ENCODE measurements at places on chromosomes 12 and 14.

GRCh38 chr12:91743704-91744321, 401.8 kb downstream of the BTG1 start:
- no peak for DNase-seq

- DNase-seq: no peak
Measured at GRCh38 chr14:54316652-54317051, 80.2 kb upstream of the CDKN3 start.

- DNase-seq: no peak
Measured at GRCh38 chr14:53041067-53041466, 90.2 kb upstream of the FERMT2 start.

GRCh38 chr14:20686386-20687143, 2.0 kb upstream of the ANG start:
- DNase-seq: no peak

DNA sequence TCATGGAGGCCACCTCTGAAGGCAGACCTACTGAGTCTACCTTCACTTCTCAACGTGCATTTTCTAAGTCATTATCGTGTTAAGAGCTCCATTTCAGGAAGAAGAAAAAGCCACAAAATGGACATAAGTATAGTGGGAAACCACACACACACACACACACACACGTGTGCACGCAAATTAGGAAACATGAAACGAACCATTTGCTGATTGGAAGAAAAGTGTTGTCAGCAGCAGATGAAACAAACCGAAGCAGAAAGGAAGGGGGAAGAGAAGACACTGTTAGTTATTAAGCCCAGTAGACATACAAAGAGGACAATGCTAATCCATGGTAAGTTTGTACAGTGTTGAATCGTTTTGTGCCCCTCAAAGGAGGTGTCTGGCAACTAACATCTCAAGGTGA, 9.9 kb upstream of the VPS33A start:
- DNase-seq: no peak

- peak; percentile 23 for DNase-seq
Measured at GRCh38 chr12:93572712-93573551, 457 bp downstream of the SOCS2 start.

DNA sequence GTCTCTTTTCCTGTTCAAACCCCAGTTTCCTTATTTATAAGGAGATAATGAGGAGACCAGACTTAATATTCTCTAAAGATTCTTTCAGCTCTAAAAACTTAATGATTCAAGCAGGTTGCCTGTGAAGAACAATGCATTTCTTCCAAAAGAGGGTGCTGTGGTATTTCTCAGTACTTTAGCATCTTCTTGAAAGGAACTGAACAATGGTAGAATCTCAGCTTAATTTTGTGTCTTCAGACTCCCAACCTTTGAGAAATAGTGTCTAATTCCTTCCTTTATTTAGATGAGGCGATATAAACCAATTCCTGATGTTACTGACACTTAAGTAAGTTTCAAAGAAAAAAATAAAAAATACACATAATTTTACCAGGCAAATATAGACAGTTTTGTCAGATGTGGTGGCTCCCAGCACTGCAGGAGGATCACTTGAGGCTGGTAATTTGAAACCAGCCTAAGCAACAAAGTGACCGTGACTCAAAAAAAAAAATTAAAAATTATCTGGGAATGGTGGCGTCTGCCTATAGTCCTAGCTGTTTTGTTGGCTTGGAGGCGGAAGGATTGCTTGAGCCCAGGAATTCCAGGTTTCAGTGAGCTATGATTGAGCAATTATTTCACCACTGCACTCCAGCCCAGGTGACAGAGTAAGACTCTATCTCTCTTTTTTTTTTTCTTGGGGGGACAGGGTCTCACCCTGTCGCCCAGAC, 76.9 kb upstream of the PSMA6 start:
- peak; percentile 80 for DNase-seq

DNA sequence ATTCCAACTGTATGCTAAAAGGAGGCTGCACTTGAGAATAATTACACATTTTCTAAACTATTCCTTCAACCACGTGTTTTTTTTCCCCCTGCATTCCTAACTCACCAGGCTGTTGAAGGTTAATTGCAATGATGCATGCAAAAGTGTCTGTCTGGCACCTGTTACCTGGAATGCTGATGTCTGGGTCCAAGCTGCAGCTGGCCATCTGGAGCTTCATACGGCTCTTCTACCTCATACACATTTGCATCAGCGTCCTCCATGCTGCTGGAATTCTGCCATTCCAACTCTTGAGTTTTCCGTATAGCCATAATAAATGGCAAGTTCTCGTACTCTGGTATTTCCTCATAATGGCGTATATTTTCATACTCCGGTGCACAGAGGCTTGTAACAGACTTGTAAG, 8.6 kb downstream of the FGD6 start:
- DNase-seq: no peak

DNA sequence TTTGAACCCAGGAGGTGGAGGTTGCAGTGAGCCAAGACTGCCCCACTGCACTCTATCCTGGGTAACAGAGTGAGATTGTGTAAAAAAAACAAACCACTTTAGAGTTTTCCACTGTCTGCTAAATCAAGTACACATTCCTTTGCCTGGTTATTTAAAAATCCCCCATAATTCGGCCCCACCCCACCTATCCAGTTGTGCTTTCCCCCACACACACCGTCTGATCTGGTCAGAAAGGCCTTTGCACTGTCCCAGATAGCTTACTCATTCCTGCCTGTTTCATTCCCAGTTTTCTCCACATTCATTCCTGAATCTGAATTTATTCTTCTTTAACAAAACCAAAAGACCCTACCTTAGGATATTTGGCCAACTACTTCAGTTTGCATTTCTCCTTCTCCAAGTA, 29.5 kb downstream of the NINJ2 start:
- no peak for DNase-seq

GRCh38 chr14:36508418-36509068, 11.5 kb downstream of the NKX2-1 start:
- no peak for DNase-seq

DNA sequence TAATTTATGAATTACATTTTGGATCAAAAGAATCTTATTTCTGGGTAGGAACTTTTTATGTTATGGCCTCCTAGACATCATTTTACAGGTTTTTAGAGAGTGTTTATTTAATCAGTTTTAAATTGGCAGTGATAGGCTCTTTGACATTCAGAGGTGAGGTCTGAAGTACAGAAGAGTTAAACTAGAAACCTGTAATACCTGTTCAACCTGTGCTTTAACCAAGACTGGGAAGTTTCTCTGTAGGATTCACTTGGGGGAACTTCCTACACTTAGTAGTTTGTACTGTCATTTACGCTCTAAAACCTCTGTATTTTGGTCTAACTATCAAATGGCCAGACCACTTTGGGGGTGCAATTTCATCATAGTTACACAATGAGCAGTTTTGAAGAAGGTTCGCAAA, 35.9 kb downstream of the PLEKHA5 start:
- no peak for DNase-seq

GRCh38 chr14:61925732-61926435, 163.7 kb downstream of the SNAPC1 start:
- peak; percentile 43 for DNase-seq

DNA sequence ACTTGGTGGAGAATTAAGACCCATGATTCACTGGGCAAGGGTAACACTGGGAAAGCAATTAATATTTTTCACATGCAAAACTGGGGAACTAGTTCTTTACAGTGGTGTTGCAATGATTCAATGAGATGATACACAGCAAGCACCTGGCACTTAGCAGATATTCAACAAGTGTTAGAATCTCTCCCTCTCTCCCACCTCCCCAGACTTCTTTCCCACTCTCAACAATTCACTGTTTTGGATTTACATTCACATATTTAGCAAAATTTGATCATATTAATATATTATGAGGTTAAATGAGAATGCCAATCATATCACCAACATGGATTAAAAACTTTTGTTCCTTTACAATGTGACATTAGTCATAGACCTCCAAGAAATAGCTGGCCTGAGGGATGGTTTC, 223.1 kb upstream of the GRIP1 start:
- DNase-seq: no peak

DNA sequence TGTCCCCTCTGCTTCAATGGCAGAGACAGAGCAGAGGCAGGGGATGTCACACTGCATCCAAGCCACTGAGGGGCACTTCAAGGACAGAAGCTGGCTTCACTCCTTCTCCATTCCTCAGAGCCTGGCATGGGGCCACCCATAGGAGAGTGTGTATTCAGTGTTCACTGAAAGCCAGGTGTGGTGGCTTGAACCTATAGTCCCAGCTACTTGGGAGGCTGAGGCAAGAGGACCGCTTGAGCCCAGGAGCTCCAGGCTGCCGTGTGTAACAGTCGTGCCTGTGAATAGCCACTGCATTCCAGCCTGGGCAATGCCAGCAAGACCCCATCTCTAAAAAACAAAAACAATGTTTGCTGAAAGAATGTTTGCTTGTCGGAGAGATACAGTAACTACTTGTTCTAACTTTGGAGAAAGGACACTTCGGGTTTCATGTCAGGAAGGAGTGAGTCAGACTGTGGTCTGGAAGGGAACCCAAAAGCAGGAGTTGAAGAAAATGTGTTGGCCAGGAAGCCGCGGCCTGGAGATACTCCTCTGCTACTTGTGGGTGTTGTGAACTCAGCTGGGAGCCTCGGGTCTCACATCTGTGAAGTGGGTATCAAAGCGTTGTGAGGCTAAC, 43.4 kb downstream of the ELK3 start:
- peak; percentile 97 for DNase-seq

DNA sequence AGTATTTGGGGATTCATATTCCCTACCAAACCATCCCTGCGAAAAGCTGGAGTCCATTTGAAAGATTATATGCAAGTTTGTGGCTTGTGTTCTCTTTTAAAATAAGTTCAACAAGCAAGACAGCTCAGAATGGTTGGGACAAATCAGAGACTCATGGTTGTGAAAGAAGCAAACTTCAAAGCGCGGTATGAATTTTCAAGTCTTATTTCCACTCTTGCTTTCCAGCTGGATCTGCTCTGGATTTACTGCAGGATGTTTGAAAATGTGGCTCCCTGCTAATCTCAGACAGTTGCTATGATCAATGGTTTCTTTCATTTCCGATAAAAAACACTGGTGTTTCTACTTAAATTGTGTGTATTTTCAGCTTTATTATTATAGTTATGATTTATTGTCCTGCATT, 477.5 kb downstream of the RAD51B start:
- DNase-seq: no peak

DNA sequence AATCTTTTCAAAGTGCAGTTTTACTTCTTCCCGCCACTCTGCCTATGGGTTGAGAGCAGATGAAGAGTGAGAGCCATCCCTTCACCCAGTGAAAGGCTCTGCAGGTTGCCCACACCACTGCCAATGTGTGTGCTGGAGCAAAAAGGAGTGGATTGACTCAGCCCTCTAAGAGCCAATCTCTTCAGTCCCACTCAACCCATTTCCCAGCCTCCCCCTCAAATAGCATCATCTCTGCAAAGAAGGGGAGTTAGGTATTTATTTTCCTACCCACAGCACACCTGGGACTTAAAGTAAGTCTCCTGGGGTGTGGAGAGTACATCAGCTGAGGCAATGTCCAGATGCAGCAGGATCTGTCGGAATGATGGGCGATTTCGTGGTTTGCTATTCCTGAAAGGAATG, 15.3 kb downstream of the MAP3K12 start:
- DNase-seq: no peak

DNA sequence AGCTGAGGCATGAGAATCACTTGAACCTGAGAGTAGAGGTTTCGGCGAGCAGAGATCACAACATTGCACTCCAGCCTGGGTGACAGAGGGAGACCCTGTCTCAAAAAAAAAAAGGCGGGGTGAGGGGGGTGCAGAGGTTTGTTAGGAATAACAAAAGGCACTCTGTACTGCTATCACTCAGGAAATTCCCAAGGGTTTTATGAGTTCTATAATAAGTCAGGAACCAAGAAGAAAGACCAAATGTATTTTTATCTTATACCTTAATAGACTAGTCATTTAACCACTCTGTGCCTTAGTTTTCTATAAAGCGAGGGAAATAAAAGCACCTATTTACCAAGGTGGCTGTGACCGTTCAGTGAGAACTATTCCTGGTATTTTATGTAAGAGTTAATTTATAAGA, 319.2 kb downstream of the GPHN start:
- no peak for DNase-seq

GRCh38 chr12:5343711-5344110, 88.2 kb upstream of the NTF3 start:
- no peak for DNase-seq

DNA sequence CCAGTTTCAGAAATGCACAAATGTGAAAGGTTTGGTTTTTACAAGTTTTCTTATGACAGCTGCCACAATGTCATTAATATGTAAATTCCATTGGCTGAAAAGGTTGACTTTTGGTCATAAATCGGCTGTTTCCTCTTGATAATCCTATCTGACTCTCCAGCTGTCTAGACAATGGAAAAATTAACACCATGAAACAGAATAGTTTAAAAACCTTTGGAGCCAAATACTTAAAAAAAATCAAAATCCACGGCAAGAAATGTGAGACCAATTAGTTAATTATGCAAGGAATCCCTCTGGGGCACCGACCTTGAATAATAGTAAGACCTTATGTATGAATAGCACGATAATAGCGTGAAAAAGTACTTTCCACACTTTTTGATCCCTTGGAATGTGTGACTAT, 138.0 kb downstream of the ZNF664 start:
- no peak for DNase-seq

DNA sequence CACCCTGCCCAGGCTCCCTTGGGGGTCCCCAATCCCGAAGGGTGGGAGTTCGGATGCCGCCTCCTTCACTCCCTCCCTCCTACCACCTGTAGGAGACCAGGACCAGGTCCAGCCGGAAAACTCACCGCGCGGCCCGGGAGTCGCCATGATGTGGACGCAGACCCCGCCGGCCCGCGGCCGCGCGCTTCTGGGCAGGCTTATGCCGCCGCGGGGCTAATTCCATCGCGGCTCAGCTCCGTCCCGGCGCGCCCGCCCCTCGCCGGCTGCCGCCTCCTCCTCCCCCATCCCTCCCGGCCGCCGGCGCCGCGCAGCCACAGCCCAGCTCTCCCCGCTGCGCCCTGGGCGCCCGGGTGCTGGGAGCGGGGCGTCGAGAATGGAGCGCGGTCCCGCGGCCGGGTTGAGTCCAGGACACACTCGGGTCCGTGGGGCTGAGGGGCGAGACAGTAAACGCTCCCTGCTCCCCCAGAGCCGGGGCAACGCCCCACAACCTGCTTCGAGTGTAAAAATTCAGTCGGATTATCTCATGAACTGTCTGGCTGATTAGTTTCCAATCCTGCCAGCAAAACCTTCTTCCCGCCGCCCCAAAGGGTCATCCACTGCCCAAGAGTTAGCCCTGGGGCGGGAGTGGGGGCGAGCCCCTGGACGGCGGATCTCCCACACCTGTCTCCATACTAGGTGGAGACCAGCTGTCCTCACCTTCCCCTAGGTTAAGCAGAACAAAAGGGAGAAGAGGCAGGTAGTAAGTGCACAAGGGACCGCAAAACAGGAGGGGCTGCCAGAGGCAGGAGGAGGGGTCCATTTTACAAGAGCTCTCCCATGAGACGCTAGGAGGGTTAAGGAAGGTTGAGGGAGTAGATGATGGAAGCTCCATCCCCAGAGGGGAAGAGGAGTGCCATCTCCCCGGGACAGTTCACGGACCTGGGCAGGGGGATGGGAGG, at the start of gene ANO2:
TSS of gene ANO2 (minus strand) at position 189 of the 938 bp plus-strand sequence. CDS start at position 147, 42 bp downstream.
- no peak for DNase-seq

GRCh38 chr12:113239288-113239771, 18.1 kb downstream of the TPCN1 start:
- no peak for DNase-seq
